ENCODE measurements at places on chromosomes 13 and 19. TPM values are rescaled to one million over a fixed set of nuclear protein-coding genes. Genes with fewer than 3 reads are reported as not detected.

The CADM4 gene
- 92.3 TPM for total RNA-seq

The SUCLA2 gene
- total RNA-seq, result 67.3 TPM

The CBLC gene
- total RNA-seq, result not detected

The CD33 gene
- 3.9 TPM for total RNA-seq

The ZNF324B gene
- total RNA-seq, result 8.2 TPM

The DACH1 gene
- 21.7 TPM for total RNA-seq

The SIGLECL1 gene
- total RNA-seq, result not detected

The RFPL4A gene
- not detected for total RNA-seq

The LMTK3 gene
- total RNA-seq, result 8.8 TPM

Data from spinal cord (tissue), 10 donors.